ENCODE measurements at places on chromosomes 4 and X.

GRCh38 chr4:158003212-158003611, 169.6 kb downstream of the GASK1B start:
- DNase-seq = no peak

DNA sequence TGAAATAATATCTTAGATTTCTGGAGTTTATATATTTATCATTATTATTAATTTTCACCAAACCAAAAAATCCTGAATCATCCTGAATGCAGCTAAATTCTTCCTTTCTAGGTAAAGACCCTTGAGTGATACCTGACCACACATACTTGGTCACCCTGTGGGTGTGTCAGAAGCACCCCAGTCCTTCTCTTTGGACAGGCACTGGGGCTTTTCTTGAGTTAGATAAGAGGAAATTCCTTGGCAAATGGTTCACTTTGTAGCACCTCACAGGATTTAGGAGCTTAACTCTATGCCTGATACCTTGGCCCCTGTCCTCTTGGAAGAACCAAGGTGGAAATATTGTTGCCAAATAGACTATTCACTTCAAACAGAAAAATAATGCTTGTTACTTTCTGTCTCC, 69.6 kb upstream of the PNPLA4 start:
- DNase-seq = no peak

- DNase-seq = no peak
These were observed 90.6 kb upstream of the AFAP1 start for GRCh38 chr4:8030121-8030781.

DNA sequence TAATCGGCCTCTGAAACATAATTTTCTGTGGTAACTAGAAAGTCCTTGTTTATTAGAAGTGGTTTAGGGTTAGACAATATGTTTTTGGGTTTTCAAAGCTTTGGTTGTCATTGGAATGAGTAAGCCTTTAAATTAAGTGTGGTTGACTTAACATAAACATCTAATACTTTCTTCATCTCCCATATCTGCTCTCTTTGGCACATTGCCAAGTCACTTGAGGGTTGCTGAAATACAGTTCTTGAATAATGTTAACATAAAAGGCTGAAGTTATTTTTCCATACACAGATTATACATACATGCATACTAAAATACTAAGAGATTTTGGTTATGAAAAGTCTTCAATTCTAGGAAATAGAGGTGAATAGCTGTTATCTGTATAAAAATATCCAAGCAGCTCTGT, 241.7 kb upstream of the BMP3 start:
- peak; percentile 12 for DNase-seq

GRCh38 chr4:110610620-110610939, 12.3 kb downstream of the PITX2 start:
- no peak for DNase-seq

GRCh38 chrX:136674270-136674985, 26.5 kb downstream of the CD40LG start:
- no peak for DNase-seq
